Activated CD4-positive, alpha-beta T cell treated with anti-CD3 and anti-CD28 coated beads, Interleukin-10, Interleukin-2, amounts not matched to agents 100 ng/mL and 50 ng/mL, durations not matched to agents 16 hours and 8 hours (primary cell): ENCODE measurements at places on chromosomes 3 and 15.

- no peak for DNase-seq
Observed at GRCh38 chr3:112092496-112093179, 6.4 kb downstream of the C3orf52 start.

- peak; percentile 52 for DNase-seq
Observed at GRCh38 chr3:111831840-111832239, 27.2 kb upstream of the PHLDB2 start.

- DNase-seq: no peak
Observed at GRCh38 chr3:69749461-69749860, 10.2 kb downstream of the MITF start.

DNA sequence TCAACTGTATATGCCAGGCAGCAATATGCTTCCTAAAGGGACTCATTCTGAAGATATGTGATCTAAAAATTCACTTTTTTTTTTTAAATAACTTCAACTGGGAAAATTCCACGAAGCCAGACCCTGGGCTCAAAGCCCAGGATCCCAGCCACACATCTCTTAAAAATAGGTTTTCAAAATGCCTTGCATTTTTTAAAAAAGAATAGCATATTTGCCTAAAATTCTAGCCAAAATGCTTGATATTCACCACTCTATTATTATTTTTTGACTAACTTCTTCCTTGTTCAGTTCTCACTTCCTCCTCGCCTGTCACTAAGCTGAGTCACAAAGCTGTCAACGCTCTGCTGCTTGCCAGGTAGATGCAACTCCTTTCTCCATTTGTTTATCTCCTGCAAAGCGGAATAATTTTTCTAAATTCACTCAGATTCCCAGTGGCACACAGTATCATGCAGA, 28.0 kb upstream of the VGLL4 start:
- DNase-seq: no peak

- no peak for DNase-seq
Observed at GRCh38 chr15:70164910-70165715, 67.4 kb upstream of the TLE3 start.

DNA sequence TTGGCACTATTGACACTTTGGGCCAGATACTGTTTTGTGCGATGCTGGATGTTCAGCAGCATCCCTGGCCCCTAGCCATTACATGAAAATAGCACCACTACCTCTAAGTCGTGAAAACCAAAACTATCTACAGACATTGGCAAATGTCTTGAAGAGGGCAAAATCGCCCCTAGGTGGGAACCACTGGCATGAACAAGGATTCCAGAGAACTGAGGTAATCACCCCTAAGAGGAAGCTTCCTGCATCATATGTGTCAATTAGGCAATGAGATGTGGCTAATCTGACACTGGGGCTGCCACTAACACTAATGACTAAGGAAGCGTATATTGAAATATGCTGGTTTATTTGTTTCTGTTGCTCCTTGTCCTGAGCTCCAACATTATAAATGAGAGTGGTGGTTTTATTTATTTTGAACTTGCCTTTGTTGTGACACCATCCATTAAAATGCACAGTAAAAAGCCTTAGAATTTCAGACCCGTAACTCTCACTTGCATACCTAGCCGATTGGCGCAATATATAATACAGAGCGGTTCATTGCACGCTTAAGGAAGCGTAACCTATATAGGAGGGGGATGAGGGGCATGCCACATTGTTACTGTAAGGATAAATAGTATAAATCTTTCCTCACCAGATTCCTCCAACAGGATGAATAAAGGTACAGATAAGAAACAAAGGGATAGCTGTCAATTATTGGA, 299.8 kb upstream of the CNTN4 start:
- DNase-seq: no peak

DNA sequence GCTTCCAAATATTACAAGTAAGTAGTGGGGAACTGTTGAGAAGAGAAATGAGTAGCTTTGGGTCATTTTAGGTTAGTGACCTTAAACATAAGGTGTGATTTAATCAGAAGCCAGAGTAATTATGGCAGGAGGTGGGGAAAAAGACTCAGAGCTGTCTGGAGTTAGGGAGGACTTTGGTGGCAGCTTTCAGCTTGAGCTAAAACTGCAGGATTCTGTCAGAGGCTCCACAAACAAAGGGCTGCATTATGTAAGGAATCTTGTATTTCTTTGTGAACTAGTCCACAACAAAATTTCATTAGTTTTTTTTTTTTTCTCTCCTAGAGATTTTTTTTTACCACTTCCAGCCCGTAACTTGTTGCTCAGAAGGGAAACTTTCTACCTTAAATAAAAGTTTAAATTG, 345.3 kb downstream of the TIGIT start:
- no peak for DNase-seq

DNA sequence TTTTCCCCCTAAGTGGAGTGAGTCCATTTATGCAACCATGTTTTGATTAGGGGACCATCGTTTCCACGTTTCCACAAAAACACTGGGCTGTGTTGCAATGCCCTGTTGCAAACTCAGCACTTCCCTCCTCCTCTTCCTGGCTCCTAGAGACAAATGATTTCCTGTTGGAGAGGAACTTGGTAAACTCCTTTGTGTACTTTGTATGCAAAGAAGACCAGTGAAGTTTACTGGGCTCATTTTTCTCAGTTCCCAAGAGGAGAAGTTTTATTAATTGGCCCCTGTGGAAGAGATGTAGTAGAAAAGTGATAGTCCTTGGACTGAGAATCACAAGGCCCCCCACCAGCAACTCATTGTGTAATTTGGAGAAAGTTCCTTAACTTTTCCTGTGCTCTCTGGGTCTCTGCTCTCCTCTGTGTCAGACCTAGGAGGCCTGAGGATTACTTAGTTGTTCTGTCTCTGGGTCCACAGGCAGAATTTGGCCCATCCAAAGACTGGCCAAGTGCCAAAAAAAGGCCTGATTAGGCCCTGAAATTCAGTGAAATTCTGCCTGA, 95.0 kb downstream of the ATG7 start:
- DNase-seq: no peak

GRCh38 chr15:49645941-49646340, 25.1 kb downstream of the DTWD1 start:
- DNase-seq: no peak

GRCh38 chr3:51942603-51943450, 664 bp downstream of the PARP3 start:
- DNase-seq: peak; percentile 74

DNA sequence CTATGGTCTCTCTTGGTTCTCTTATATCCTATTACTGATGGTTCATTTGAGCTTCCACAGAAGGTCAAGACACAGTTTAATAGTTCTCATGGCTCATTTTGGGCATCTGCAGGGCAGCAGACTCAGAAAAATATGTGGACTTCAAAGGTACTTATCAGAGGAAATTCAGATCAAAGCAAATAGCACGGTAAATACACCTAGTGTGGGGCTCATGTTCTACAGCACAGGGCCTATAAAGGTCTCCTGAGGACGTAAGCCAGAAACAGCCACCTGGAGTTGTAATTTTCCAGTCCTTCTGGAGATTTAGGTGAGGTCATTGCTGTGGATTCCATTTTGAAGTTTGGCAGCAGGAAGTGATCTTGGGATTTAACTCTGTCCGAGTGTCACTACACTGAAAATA, 134.5 kb upstream of the SGO1 start:
- DNase-seq: no peak

GRCh38 chr15:89206908-89207331, 14.5 kb downstream of the RLBP1 start:
- DNase-seq: peak; percentile 81

DNA sequence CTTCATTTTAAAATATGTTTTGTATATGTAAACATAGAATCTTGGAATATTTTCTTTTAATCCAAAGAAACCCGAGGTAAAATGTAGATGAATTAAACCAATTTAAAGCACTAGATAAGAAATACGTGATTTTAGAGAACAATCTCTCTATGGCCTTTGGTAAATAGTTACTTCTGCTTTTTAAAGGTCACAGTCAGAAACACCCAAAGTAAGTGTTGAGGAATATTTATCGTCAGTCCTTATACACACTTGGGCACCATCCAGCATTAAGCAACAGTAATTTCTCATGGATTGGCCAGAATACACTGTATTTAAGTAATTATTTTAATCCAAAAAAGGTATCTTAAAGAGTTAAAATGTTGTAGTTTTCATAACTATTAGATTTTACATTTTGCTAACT, 713.2 kb downstream of the NLGN1 start:
- no peak for DNase-seq

DNA sequence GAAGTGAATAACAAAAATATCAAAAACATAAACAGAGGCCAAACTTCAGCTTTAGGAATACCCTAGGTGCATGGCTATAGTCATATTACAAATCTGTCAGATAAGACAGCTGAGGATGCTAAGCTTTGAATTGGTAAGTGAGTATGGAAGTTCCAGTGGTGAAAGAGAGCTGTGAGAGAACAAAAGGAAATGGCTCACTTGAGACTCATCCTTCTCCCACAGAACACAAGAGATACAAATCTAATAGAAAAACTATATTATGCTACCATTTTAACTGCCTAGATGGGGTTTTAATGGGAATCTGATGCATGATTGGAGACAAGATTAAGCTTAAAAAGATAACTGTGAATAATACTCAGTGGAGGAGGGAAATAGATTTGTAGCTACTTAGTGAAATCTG, 21.5 kb upstream of the PEX5L start:
- DNase-seq: no peak

DNA sequence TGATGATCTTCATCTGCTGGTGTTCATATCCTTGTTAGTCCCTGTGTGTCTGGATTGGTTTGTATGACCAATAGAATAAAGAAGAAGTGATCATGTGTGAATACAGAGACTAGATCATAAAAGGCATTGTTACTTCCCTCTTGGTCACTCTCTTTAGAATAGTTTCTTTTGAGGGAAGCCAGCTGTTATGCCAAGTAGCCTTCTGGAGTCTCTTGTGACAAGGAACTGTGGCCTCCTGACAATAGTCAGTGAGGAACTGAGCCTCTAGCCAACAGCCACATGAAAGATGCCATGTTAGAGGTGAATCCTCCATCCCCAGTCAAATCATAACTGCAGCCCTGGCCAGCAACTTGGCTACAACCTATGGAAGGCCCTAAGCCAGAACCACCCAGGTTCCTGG, 63.0 kb upstream of the SMAD3 start:
- no peak for DNase-seq

DNA sequence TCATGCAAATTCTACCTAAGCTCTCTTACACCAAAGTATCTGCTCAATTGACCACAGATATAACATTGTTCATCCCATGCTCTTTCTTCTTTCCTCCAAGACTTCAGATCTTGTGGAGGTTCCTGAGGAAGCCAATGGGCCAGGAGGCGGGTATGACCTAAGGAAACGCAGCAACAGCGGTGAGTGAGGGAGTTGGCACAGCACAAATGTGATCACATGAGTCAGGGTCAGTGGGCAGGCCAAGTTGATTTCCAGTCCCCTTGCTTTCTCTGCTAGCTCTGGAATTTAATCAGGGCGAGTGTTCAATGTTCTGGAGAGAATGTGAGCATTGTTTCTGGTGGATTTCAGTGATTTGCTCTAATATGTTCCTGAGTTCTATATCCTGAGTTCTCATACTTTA, 112.7 kb downstream of the STAC start:
- no peak for DNase-seq

DNA sequence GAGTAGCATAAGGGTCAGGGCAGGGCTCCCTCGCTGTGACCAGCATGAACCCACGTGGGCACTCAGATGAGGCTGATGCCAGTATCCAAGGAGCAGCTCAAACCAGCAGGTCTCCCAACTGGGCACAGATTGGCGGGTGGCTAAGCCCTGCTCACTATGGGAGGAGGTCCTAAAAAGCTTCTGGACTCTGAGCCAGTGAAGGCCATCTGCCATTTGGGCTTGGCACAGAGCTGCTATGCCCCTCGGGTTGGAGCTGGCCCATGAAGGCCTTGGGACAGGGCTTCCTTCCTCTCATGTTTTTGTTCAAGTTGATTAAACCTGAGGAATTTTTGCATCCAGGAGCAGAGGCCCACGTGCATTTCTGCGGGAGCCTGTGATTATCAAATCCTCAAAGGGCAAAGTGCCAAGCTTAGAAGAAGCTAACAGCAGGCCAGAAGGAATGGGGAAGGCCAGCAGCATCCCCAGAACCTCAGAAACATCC, 4.3 kb upstream of the STRA6 start:
- no peak for DNase-seq

DNA sequence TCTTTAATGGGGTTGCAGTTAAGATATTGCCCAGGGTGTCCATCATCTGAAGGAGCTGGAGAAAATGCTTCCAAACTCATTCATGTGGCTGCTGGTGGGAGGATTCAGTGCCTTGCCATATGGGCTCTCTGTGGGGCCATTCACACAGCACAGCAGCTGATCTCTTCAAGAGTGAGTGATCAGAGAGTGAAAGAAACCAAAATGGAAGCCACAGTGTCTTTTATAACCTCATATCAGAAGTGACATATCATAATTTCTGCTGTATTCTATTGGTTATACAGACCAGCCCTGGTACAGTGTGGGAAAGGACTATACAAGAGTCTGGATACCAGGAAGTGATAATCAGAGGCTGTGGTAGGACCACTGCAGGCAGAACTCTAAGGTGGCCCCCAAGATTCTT, 33.6 kb downstream of the HHLA2 start:
- peak; percentile 10 for DNase-seq

GRCh38 chr3:50124800-50125178, 30.3 kb upstream of the SEMA3F start:
- DNase-seq: no peak

- DNase-seq: no peak
Observed at GRCh38 chr15:65266469-65266868, 20.2 kb downstream of the PARP16 start.

GRCh38 chr15:68616397-68616796, 37.6 kb downstream of the CORO2B start:
- DNase-seq: no peak

- no peak for DNase-seq
Observed at GRCh38 chr3:37086918-37087317, 87.5 kb downstream of the LRRFIP2 start.

GRCh38 chr15:72339777-72340177, 19.8 kb upstream of the CELF6 start:
- DNase-seq: no peak

- no peak for DNase-seq
Observed at GRCh38 chr3:178137206-178137605, 399.0 kb upstream of the KCNMB2 start.

GRCh38 chr3:139653582-139653981, 24.2 kb downstream of the NMNAT3 start:
- DNase-seq: no peak

- DNase-seq: no peak
Observed at GRCh38 chr3:13550423-13550690, 1.4 kb downstream of the FBLN2 start.
